ENCODE measurements at places on chromosomes 5 and 9.
A peak's percentile ranks its signal among the peaks of the same experiment; 100 is the strongest.

DNA sequence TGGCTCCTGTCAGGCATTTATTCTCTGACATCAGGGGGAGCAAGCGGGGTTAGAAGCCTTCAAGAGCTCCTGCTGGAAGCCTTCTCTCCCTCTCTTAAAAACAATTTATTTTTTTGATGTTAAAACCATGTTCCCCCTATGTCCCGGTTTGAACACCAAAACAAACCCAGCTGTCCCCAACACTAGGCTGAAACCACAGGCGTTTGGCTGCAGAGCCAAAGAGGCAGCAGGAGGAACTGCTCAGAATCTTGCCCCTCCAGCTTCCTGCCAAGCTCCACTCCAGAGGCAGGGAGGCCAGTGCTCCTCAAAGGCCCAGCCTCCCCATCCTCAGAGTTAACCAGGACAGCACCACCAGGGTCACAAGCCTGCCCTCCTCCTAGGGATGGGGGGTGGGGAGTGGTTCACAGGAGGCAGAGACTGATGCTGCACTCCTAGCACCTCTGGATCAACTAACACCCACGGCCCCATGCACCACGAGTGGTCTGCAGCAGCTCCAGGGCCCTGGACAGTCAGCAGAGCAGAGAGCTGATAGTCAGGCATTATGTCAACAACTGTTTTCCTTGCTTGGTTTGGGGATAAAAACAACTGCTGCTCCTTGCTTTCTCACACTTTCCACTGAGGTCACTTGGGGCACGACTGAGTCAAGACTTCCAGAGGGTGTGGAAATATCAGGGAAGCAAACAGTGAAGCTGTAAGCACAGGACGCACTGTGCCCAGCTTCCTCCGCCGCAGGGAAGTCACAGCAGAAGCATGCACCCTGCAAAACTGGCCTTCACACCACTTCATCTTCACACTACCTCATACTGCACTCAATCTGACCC lies 96.5 kb upstream of the ADRA1B start:
- DNase-seq: peak; percentile 72

DNA sequence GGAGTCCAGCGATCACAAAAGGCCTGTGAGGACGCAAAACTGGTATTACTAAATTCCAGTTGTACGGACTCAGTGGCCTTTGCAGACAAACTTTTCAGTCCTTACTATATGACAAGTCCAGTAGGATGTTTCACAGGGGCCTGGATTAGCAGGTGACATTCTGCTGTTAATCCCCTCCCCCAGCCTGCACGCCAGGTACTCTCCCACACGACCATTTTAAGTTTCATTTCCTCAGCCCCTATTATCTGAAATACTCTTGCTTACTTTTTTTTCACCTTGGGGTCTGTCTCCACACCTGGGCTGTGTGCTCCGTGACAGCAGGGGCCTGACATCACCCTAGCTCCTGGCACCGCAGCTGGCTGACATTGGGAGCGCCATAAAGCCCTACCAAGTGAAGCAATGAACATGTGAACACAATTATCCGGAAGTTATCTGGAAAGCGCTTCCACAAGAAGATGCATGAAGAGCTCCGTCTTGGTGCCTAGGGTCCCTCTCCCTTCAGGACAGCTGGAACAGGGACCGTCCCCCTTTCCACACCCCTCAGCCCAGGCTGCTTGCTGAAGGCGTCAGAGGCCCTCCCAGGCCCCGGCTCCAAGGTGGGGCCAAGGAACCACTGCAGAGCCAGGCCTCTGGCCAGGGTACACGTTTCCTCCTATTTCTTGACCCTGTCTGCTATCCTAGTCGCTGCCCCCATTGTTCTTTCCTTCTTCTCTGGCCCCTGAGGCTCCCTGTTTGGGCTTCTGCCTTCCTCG lies 39.7 kb upstream of the ZNF622 start:
- DNase-seq: no peak

DNA sequence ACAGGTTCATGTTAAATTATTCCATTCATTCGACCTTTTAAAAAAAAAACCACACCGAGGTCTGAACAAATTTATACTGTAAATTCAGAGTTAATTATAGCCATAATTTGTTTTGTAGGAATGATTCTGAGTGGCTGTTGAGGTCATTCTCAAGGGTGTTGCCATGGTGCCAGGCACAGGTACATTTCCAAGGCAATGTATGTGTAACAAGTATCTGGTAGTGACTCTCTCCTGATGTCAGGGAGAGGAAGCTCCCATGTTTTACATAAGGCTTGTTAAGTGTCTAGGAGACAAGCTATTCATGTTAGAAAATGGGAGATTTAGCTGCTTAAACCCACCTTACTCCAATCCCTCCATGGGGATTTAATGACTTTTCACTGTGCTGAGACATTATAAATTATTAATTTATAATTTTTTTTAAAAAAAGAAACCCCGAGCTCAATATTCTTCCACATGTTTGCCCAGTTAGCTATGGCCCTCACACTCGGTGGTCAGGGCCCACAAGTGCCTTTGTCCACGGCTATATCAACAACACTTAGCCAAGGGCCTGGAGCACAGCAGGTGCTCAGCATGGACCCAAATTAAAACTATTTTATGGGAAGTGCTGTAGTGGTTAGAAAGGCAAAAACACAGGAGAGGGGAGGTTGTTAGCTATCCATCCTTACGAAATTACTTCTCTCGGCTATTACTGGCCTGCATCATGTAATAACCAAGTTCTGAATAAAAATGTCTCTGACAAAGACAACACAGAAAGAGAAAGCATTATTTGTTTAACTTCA lies 154.6 kb upstream of the GNA14 start:
- no peak for DNase-seq

DNA sequence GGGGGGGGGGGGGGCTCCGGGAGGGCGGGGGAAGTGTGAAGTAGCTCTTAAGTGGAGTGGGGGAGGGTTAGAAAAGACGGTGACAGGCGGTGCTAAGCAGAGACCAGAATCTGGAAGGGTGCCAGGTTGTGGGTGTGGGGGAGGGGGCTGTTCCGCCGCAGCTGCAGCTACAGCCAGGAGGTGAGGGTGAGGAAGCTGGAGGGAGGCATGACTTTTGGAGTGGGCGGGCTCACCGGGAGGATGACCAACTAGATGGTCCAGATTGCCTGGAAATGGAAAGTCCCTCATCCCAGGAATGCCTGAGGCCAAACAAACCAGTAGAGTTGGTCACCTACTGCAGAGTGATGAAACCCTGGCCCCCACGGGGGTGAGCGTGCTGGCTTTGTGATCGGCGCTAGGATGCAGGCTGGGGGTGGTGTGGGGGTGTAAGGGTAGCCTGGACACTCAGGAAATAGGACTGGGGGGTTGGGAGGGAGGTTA lies 158.1 kb upstream of the SHB start:
- DNase-seq: no peak

- DNase-seq: no peak
Observed at GRCh38 chr9:136793086-136793946, 2.2 kb downstream of the TMEM141 start.

- no peak for DNase-seq
Observed at GRCh38 chr9:71795097-71795813, 26.9 kb upstream of the CEMIP2 start.

- no peak for DNase-seq
Observed at GRCh38 chr5:16493261-16493660, 27.7 kb upstream of the ZNF622 start.

DNA sequence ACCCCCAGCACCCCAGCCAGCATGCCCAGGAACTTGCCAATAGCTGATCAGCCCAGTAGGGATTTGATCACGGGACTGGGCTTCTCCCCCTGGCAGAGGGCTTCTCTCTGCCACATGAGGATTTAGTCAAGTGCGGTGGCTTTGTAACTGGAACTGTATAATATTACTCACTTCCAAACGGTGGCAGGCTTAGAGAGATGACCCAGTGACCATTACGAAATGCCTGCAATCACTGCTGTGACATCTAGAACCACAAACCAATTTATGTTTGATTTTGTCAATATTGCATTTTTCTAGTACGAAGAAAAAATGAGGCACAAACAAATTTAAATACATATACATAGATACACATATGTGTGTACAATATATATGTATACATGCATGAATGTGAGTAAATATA lies 192.1 kb downstream of the ERCC6L2 start:
- DNase-seq: no peak

- DNase-seq: no peak
Observed at GRCh38 chr9:103188781-103189350, 193.7 kb downstream of the CYLC2 start.

GRCh38 chr5:35644543-35644942 lies 26.9 kb downstream of the SPEF2 start:
- no peak for DNase-seq

- DNase-seq: no peak
Observed at GRCh38 chr5:172608773-172609172, 32.3 kb upstream of the NEURL1B start.

DNA sequence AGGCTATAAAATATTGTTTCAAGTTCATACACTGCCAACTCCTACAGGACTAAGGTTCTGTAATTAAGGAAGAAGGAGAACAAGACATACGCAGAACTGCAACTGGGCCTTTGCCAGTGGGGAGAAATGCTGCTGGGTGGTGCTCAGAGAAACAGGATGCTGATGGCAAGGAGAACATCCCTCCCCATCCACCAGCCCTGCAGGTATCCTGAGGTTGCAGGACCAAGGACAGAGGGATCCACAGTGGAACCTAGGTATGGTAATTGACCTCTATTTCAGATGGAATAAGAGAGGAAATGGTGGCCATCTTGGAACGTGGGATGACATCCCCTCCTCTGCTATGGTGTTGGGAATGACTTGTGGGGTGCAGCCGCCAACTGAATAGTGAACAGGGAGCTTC lies 206.3 kb upstream of the S1PR3 start:
- DNase-seq: no peak

DNA sequence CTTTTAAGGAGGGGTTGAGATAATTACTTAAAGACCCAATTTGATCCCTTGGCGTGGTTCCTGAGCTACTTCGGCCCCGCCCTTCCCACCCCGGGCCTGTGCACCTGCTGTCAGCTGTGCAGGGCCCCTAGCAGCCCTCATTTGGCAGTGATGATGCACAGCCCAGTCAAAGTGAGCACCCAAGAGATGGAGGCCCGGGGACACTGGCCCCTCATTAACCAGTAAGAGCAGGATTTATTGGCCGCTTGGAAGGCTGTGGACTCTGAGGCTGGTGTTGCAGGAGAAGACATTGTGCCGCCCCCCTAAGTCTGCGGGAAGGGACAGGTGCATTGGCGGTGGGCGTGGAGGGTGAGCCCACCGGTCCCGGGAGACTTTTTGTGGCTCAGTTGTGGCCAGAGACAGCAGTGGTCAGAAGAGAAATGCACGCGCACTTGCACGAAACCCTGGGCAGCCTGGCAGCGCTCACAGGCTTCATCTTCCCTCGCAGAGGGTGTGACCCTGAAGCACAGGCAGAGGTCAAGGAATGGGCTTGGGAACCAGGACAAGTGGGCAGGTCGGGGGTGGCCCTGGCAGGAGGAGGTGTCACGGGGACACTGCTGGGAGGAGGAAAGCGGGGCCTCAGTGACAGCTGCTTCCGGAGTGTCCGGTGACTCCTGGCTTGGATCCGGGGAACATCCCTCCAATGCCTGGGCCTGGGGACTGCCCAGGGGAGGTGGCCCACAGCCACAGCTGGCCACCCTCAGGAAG lies 74.0 kb upstream of the RXRA start:
- no peak for DNase-seq

DNA sequence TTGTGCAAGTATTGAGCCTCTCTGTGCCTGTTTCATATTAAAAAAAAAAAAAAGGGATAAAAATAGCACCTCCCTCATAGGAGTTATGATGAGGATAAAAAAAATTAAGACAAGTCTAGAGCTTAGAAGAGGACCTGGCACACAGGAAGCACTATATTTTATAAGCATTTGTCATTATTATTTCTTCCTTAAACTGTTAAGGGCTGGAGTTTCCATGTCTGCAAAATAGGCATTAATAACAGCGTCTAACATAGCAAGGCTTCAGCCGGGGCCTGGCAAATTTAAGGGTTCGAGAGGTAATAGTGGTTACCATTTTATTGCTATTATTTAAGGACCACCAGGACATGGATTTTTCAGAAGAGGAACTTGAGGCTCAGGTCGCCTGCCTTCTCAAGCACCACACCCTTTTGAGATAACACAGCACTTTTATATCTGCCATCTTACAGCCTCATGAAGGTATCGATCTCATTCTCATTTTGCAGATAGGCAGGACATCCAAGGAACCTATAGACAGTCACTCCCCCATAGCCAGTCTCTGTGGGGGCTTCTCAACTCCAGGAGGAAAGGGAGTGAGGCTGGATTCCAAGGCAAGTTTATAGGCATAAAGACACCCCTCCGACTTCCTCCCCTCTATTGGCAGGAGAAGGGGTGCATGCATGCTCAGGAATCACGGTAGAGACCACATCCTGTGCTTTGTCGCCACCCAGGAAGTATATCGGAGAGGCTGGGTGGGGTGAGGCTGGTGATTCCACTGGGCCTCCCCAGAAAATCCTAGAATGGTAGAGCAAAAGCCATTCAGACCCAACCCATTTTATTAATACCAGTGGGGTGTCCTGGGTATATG lies 2.4 kb downstream of the ANXA6 start:
- no peak for DNase-seq

DNA sequence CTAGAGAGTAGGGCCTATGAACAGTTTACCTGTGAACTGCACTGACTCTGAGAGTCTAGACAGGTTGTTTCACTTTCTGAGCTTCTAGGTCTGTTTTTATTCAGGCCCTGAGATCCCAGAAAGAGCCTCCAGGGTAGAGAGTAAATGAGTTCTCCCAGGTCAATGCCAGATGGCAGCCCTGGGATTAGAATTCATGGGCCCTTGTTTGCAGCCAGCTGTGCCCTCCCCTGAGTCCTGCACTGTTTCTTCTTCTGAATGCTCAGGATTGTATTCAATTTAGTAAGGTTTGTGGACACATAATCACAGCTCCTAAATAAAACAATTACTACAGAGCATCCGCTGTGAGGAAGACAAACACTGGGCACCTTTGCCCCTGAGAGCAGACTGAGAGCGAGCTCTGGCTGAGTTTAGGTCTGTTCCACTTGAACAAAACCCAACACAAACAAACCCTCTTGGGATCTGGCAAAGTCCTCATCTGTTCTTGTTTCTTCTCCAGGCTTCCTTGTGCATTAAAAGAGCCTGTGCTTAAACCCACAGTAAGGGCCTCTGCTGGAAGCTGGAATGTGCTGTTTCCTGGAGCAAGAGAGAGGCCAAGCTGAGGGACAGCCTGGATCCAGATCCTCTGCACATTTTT lies 29.9 kb downstream of the FAM219A start:
- no peak for DNase-seq

- DNase-seq: no peak
Observed at GRCh38 chr9:91771027-91771426, 179.0 kb downstream of the ROR2 start.

- DNase-seq: no peak
Observed at GRCh38 chr9:116099821-116100220, 53.8 kb upstream of the PAPPA start.

GRCh38 chr5:89081360-89081759 lies 198.4 kb upstream of the MEF2C start:
- DNase-seq: no peak

DNA sequence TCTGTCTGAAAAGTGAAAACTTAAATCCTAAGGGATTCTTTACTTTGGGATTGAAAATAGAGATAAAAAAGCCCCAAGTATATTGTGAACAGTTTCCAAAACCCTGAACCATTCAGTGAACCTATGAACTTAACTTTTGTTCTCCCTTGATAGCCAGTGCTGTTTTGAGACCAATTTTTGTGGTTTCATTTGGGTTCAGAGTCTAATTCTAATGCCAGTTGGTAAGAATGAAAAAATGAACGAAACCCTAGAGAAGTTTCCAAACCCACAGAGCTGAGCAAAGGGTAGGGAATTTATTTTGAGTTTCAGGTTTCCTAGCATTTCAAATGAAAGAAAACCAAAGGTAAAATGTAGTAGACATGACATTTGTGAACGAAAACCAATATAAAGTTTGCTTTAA lies 1366.8 kb downstream of the EFNA5 start:
- no peak for DNase-seq

All from ascending aorta (tissue), 2 donors.